LoVo (cell line): ENCODE measurements at places on chromosomes 7 and 10.

DNA sequence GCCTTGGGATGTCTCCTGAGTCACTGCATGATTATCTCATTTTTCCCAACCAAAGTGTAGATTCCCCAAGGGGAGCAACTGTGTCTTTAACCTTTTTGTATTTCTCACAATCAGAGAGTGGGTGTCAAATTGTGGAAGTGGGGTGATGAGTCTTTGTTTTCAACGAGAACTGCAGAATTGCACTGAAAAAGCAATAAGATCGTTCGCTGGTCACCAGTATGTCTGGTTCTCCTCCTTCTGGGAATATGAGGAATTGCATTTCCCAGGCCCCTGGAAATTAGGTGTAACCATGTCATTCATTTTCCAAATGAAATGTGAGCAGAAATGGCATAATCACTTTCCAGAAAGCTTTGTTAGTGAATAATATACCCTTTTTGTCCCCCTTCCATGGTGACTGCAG lies 326.9 kb downstream of the GPAM start:
- DNase-seq, result no peak

- no peak for DNase-seq
Measured at GRCh38 chr10:82796510-82796909, 921.5 kb downstream of the NRG3 start.

GRCh38 chr10:43273997-43274396 lies 7.1 kb upstream of the RASGEF1A start:
- no peak for DNase-seq

GRCh38 chr7:113078331-113078730 lies 8.3 kb downstream of the GPR85 start:
- no peak for DNase-seq

GRCh38 chr7:78407031-78407430 lies 608.5 kb downstream of the PHTF2 start:
- no peak for DNase-seq

DNA sequence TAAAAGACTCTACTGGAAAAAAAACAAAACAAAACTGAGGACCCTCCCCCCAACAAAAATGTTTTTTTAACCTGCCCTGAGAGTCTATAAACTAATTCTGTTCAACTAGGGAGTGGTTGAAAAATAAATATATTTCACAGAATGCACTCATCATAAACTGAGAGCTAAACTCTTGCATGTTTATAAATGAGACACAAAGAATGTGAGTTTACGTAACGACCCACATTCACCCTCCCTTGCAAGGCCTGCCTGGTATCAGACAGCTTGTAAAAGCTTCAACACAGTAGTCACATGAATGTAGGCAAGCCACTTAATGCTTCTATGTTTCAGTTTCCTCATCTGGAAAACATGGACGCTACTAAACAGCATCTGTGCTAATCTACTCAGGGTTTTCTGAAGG lies 50.3 kb downstream of the JAZF1 start:
- DNase-seq, result no peak

GRCh38 chr7:104010052-104010909 lies 20.8 kb upstream of the RELN start:
- DNase-seq, result no peak

GRCh38 chr7:42831718-42832522 lies 80.0 kb downstream of the C7orf25 start:
- peak; percentile 25 for DNase-seq

GRCh38 chr7:135775230-135775629 lies 26.6 kb upstream of the FAM180A start:
- no peak for DNase-seq

- no peak for DNase-seq
Measured at GRCh38 chr10:89086801-89087521, 96.4 kb downstream of the FAS start.

DNA sequence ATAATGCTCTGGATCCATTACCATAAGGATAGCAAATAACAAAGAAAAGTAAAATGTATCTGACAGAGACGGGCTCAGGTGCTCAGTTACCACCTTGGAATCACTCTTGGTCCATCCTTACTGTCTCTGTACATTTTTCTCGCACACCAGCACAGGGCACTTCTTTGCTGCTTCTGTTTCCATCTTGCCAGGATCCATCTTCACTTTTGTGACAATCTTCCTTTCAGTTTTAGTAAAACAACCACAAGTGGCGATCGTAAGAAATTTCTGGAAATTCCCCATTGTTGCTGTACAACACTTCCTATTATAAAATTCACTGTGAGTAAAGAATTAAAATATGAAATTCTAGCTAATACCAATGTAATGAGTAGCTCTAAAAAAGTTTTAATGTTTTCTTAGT lies 695.5 kb downstream of the GRM8 start:
- no peak for DNase-seq

DNA sequence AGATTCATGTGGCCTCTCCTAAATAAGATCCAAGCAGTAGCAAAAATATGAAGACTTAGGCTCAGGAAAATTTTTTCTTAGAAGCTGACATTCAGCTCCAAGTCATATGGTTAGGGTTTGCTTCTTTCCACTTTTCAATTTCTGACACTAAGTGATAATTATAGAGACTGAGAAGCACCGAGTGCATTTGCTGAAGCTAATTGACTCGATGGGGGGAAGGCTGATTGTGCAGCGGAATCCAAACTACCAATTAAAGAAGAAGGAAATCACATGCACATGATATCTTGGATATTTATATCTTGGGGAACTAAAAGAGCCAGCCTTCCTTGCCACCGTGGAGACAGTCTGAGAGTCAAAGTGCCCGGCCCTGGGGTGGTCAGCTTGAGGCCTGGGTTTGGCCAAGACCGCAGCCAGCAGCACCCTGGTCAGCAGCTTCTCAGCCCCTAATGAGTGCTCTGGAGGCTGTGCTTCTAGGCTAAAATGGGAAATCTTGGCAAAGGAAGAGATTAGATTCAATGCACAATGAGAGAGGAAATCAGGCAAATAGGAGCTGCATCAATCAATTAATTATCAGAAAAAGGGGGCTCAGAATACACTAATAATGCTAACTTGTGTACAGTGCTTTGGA lies 589.3 kb downstream of the NRG3 start:
- DNase-seq, result no peak

DNA sequence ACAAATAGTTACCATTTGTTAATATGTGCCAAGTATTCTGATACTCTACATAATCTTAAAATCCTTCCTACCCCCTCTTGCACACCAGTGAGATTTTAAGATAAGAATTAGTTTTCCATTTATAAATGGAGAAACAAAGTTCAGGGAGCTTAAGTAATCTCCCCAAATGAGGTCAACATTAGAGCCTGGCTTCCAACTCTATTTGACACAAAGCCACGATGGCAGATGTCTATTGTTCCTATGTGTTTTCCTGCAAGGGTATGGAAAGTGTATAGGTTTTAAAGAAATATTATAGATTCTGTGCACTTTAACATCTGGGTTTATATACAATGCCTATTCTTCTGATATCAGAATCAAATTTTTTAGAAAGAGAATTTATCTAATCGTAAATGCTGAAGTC lies 143.9 kb upstream of the SEMA3C start:
- no peak for DNase-seq

DNA sequence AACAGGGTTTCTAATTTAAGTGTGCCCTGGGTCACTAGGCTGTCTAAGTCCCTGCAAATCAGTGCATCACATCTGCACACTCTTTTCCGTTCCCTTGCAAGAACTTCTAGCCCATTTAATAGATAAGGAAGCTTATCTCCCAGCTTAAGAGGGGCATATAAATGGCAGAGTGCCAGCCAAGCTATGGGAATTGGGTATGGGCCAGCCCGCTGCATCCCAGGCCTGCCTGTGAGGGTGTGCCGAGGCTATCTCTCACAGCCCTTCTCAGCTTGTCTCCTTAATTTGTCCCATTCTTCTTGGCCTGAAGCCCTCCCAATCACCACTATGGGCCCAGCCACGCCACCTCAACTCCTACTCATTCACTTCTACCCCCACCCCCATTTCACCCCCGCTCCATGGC lies 14.7 kb downstream of the AQP1 start:
- no peak for DNase-seq

- DNase-seq, result no peak
Measured at GRCh38 chr7:148753224-148753623, 54.5 kb downstream of the CUL1 start.

- DNase-seq, result no peak
Measured at GRCh38 chr7:135282561-135283254, 49.1 kb downstream of the STRA8 start.

DNA sequence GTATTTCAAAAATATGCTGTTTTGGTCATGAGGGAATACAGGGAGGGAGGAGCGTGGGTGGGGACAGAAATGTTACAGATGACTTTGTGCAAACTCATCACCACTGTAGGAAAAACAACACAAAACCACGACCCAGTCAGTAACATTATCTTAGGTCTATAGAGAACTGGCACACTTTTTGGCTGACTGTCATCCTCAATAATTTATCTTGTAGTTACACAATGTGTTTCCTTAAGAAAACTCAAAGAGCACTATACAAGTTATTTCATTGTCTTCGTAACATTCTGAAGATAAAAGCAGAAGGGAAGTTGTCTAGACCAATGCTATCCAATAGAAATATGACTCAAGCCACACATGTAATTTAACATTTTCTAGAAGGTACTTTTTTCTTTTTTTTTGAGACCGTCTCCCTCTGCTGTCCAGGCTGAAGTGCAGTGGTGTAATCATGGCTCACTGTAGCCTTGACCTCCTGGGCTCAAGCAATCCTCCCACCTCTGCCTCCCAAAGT lies 16.9 kb upstream of the CDK14 start:
- DNase-seq, result peak; percentile 42

DNA sequence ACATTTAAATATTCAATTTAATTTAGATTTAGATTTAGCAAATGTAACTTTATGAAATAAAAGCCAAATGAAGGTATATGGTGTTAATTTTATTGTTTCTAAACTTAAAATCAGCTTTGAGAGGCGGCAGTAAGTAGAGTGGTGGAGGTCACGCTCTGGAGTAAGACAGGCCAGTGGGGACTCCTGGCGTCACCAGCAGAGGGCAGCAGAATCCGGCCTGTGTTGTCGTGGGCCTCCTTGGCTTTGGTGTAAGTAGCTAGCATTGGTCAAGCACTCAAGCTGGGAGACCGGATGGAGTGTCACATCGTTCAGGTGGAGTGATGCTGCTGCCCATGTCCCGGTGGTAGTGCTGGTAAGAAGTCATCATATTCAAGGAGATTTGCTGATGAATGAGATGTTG lies 98.7 kb upstream of the DNAJB6 start:
- no peak for DNase-seq

GRCh38 chr10:43350686-43351085 lies 20.8 kb upstream of the FXYD4 start:
- no peak for DNase-seq

- DNase-seq, result peak; percentile 62
Measured at GRCh38 chr10:112912410-112912928, 37.6 kb upstream of the TCF7L2 start.

GRCh38 chr7:133433165-133433812 lies 180.4 kb downstream of the EXOC4 start:
- DNase-seq, result no peak

- DNase-seq, result no peak
Measured at GRCh38 chr10:20744821-20745220, 152.3 kb downstream of the NEBL start.

DNA sequence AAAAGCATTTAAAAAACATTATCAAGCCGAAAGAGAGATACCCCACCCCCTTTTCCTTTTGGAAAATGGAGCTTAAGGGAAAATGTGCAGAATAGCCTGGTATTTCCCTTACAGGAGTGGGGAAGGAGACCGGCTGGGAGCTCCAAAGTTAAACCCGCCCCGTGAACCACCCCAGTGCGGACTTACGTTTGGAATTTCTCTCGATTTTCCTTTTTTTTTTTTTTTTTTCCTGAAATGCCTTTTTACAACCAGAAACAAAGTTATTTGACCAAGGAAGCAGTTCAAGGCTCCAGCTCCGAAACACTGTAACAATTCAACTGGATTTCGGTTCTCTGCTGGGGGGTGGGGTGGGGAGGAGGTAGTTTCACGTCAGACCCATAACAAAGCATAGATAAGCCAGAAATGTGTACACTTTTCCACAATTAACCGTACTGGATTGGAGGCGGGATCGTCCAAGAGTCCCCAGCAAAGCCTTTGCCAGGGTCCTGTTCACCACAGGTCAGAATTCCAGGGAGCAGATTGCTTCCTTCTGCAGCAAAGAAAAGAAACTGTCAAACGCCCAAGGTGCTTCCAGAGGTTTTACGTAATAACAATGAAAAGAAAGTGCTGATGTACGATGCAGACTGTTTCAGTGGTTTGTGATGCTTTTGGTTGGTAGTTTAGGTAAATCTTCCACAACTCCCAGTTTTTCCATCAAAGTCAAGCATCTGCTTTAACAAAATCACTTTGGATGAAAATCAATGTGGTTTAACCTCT lies 6.7 kb downstream of the SKIDA1 start:
- DNase-seq, result no peak

DNA sequence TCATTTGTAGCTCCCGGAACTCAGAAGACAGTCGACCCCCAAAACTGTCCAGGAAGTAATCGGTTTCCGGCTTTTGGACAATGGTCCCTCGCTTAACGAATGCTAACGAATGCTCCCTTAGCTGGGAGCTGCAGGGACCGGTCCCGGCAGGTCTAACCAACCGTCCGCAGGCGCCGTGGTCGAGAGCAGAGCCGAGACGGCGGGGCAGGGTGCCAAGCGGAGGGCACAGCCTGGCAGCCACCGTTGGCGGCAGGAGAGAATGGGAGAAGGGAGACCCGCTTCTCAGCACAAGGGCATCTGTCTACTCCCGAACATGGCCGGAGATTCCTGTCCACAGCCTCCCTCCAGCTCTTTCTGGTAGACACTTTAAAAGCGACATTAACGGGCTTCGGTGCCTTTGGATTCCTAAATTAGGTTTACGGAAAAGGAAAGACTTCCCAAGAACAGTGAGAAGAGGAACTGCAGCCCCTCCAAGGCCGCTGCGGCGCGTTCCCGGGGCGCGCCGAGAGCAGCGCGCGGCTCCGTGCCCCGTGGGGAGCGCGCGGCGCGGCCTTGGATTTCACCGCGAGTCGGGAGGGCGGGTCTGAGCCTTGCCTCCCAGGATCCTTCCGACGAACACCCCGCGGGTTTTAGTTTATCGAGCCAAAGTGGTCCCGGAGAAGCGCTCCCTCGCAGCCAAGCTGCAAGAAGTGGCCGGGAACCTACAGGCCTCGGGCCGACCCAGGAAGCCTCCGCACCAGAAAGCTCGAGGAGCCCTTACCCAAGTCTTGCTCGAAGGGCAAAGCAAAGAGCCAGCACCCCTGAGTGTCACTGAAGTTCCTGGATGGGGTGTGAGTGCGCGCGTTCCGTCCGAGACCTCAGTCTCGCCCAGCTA lies 3.6 kb upstream of the TBX20 start:
- DNase-seq, result no peak

DNA sequence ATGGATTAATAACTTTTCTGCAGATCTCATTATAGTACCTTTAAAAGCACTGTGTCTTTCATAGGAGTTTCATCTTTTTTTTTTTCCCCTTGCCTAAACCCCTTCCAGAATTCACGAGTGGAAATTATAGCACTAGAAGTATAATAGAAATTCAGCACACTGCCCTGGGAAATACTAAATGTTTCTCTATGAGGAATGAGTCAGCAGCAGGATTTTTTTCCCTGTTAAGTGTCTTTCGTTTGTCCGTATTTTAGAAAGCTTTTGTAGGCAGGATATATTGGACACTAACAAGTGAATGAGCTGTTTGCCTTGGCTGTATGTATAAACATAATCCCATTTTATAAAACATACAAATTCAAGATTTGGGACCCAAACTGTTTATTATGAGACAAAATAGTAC lies 105.8 kb downstream of the EXOC4 start:
- DNase-seq, result no peak
